ENCODE measurements at places on chromosomes 2 and 18.

DNA sequence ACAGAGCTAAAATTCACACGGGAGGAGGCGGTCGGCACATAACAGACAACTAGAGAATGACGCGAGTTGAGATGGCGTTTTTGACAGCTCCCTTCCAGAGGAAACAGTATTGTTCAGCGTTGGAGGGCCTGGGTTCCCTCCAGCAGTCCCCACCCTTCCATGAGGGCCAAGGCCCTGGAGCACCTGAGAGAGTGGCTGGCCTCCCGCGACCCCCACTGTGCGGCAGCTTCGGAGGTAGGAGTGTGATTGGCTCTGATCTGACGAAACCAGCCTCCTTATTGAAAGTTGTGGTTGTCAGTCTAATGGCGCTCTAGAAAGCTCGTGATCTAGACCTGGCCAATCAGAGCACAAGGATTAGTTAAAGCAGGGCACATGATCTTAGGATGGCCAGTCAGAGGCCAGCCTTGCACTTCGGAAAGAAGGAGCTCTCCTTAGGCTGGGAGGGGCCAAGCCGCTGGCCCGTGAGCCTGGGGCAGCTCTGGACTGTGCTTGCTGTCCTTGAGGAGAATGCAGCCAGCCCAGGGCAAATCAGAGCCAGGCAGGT, 104.5 kb upstream of the CELF4 start:
- no peak for DNase-seq

DNA sequence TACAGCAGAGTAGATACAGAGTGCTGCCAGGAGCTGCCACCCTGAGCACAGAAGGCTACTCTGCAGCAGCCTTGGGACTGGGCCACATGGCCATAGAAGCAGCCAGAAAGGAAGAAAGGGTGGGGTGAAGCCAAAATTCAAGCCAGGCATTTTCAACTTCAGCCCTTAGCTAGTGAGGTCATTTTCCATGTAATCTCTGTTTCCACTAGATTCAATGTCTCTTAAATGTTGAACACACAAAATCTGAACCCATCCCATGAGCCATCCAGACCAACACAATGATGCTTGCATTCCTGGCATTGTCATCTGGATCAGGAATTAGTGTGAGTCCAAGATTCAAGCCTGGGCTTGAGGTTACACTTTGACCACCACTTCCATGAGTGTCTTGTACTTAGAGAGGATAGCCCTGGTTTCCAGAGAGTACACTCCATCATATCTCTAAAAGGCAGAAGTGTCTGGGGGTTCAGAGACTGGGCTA, 243.6 kb downstream of the OSR1 start:
- DNase-seq = no peak

DNA sequence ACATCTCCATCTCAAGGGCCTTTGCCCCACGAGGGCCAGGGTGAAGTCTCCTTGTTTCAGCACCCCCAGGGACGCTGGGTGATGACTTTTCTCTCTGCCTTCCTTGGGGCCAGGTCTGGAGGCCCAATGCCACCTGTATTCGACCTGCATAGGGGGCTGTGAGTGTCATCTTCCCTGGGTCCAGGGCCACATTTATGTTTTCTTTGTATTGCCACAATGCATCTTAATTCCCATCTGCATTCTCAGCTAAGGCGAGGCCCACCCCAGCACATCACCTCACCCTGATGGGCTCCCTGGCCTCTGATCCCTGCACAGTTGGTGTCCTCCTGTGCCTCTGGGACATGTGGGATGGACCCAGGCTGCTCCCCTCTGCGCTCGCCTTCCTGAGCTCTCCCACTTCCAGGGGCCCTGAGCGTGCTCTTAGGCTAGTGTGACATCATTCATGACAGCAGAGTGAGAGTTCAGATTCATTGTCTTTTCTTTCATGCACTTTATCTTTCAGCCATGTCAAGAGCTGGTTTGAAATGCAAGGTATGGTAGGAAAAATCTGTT, 122.0 kb upstream of the COPS8 start:
- DNase-seq = no peak

DNA sequence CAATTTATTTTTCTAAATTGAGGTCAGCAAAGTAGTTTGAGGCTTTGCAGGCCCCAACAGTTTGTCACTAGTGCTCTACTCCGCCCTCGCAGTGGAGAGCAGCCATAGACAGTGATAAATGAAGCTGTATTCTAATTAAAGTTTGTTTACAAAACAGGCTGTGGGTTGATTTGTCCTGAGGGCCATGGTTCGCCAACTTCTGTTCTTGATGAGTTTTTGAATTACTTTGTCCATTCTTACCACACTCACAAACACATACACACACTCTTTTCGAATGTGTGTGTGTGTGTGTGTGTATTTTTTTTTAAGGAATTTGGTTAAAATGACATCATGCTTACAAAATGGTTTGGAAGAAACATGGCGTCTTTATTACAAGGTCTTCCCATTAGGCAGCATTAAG, 68.6 kb downstream of the MTCL1 start:
- no peak for DNase-seq

GRCh38 chr2:204170411-204170810, 233.8 kb downstream of the ICOS start:
- DNase-seq = no peak

DNA sequence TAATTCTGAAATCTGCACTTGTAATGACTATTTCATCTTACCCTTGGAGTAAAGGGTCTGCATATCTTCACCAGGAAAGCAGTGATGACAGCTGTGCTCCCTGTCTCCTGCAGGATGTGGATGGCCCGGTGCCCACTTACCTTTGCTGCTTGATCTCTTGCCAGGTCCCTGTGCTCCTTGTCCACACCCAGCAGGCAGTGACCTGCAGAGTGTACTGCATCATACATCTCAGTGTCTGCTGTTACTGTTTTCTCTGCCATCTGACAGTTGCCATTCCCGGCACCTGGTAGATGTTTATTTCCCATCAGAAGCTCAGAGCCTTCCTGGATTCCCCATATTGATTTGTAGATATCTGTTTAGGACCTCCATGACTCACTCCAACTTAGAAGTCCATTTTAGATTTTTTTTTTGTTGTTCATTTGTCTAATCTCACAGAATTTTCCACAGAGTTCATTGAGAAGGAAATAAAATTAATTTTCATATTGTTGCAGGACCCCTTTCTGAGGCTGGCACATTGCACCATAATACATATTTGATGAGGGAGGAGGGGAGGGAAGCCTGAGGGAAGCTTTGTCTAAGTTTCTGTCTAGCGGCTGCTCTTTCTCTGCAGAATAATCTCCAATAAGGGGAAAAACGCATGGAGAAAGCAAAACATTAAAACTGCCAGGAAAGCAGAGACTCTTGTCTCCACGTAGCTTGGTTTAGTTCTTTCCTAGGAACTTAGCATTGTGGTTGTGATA, 697.5 kb upstream of the RAB6C start:
- no peak for DNase-seq

DNA sequence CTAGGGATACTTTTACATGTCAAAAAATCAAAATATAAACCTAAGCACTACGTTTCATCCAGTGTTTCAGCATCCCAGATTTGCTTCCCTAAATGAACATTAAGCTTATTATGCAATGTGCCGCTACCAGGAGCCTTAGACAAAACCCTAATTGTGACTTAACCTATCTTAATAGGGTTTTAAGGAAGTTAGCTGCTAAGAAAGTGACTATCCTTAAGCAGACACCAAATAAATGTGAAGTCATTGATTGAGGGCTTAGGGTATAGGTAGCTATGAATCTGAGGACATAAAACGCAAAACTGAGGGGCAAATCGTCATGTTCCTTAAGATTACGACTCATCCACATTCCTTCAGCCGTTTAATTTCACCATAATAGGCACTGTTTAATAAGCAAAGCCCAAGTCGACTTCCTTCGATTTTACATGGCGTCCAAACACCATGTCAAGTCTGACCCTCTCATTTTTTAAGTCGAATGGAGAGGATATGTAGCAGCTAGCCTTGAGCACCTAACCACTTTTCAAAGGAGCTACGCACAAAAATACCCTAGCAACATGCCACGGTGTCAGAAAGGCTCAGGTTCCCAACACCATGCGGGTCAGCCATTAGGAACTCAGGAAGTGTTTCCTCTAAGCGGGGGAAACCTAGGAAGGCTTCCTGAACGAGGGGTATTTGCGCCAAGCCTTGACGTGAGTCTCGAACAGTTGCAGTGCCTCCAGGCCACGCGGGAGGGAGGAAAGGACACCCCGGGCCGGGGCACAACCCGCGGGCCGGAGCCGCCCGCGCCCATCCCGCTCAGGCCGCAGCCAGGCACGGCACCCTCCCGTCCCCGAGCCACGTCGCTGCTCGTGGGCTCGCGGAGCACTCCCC, 1.0 kb downstream of the HDLBP start:
- DNase-seq = no peak

- DNase-seq = no peak
Observed at GRCh38 chr2:20094142-20094755, 42.8 kb upstream of the LAPTM4A start.

GRCh38 chr2:127342101-127342500, 45.7 kb downstream of the MAP3K2 start:
- DNase-seq = no peak
